T follicular helper cell (primary cell): ENCODE measurements at places on chromosomes 3 and 15.

DNA sequence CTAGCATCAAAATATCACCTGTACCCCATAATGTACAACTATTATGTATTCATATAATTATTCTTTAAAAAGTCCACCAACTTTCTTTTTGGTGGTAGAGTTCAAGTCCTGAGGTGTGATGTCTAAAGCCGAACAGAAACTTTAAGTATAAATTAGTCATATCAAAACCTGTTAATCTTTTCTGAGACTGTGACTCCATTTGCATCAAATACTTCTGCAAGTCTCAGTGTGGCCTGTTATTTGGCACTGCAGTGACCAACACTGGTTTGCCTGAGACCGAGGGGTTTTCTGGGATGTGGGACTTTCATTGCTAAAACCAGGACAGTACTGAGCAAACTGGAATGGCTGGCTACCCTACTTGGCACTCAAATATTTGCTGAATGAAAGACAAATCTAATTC, 7.3 kb downstream of the NGLY1 start:
- DNase-seq: no peak

- no peak for DNase-seq
These were observed 172.2 kb downstream of the SSR3 start for GRCh38 chr3:156382458-156383346.

GRCh38 chr15:25783607-25784540, 79.3 kb downstream of the ATP10A start:
- DNase-seq: peak; percentile 5

GRCh38 chr15:38905632-38906031, 341.0 kb upstream of the RASGRP1 start:
- no peak for DNase-seq

DNA sequence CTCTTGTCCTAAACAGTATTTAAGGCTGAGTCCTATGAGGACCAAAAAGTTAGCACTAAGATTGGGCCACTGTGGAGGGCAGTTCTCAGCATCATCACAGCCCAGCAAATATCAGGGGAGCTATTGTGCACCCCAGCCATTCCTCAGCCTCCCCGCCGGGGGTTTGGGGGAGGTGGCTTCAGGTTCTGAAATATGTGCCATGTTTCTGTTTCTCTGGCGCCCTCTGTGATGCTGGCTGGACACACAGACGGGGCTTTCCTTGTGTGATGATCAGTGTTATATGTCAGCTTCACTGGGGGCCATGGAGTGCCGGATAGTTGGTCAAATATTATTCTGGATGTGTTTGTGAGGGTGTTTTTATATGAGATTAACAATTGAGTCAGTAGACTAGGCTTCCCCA, 106.8 kb downstream of the GABRG3 start:
- DNase-seq: no peak

GRCh38 chr15:49902685-49903501, 216.1 kb downstream of the ATP8B4 start:
- no peak for DNase-seq

DNA sequence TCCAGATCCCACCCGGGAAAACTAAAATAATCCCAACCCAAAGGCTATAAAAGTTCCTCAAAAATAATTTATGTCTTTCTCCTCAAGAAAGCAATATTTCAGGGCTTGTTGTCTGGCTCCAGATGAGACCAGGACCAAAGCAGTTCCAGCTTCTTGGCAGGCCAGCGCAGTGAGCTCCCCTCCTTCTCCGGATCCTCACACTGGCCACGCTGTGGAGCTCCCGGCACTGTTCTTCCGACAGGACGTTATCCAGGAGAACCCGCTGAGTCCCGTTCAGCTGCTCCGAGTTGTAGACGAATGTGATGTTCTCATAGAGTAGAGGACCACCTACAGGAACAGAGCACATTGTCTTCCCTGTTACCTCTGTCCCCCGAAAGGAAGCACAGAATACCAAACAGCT, 146.3 kb downstream of the P3H2 start:
- DNase-seq: no peak

DNA sequence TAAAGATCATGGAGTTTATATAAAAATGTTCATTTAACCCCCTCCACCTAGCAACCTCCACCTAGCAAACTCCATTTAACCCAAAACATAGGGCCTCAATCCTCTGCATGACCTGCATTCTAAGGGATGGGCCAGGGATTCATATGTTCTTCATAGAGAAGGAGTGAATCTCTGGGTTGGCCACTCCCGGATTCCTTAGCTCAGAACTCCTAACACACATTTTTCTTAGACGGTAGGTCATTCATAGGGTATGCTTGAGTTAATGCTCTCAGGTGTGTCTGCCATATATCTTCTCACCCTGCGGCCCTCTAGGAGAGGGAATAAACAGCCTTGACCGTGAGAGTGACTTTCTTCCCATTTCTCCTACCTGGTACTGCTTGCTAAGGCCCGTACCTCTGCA, 102.0 kb upstream of the IGSF10 start:
- no peak for DNase-seq

GRCh38 chr15:75620841-75621391, 4.6 kb downstream of the SNUPN start:
- no peak for DNase-seq

DNA sequence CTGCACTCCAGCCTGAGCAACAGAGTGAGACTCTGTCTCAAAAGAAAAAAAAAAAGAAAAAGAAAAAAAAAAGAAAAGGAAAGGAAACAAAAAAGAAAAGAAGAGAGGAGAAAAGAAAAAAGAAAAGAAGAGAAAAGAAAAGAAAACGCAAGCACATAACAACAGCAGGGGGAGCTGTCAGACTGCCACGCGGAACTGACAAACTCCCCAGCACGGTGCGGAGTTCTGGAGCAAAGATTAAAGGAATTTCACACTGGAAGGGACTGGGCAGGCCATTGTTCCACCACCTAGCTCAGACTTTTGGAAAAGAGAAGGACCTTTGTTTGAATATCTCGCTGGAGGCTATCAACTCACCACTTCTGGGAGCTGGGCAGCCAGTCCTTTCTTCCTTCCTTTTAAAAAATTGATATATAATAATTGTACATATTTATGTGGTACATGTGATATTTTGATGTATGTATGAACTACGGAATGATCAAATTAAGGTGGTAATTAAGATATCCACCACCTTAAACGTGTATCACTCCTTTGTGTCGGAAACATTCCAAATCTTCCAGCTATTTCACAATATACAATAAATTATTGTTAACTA, 40.5 kb downstream of the DPPA2 start:
- no peak for DNase-seq

- DNase-seq: no peak
These were observed 99.1 kb upstream of the SMAD3 start for GRCh38 chr15:66966256-66966655.

- no peak for DNase-seq
These were observed 206.1 kb downstream of the SV2B start for GRCh38 chr15:91306144-91306543.

- DNase-seq: no peak
These were observed 28.9 kb upstream of the KLHL6 start for GRCh38 chr3:183584246-183584913.

GRCh38 chr3:158737976-158738615, 5.8 kb upstream of the RARRES1 start:
- DNase-seq: no peak

- DNase-seq: no peak
These were observed 124.2 kb downstream of the EEFSEC start for GRCh38 chr3:128277378-128278069.

GRCh38 chr3:8856721-8857120, 87.3 kb upstream of the OXTR start:
- no peak for DNase-seq

DNA sequence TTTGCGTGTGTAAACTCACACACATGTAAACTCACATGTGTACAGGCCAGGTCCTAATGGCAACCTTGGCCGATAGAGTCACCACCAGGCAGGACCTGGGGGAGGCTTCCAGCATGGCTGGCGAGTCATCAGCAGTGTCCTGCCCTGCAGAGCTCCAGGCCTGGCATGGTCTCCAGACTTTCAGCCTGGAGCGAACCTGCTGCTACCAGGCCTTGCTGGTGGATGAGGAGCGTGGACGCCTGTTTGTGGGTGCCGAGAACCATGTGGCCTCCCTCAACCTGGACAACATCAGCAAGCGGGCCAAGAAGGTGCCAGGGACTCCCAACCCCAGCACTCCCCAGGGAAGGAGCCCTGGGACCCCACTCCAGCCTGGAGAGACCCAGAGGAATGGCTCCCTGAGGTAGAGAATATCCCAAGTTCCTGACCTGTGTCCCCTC, 1.0 kb downstream of the SEMA3B start:
- no peak for DNase-seq

DNA sequence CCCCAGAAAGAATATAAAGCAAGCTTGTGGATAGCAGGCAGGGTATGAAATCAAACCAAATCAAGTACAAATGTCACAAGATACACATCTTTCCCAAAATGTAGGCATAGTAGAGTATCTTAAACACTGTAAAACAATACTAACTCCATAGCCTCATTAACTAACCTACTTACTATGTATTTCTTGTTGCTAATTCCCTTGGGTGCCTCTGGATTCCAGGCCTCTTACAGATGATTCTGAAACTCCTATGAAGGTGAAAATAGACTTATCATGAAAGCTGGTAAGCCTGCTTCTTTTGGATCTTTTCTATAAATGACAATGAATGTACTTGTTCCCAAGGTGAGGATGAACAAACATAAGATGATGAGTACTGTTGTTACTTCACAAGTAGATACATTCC, 93.8 kb downstream of the FRMD5 start:
- DNase-seq: no peak

DNA sequence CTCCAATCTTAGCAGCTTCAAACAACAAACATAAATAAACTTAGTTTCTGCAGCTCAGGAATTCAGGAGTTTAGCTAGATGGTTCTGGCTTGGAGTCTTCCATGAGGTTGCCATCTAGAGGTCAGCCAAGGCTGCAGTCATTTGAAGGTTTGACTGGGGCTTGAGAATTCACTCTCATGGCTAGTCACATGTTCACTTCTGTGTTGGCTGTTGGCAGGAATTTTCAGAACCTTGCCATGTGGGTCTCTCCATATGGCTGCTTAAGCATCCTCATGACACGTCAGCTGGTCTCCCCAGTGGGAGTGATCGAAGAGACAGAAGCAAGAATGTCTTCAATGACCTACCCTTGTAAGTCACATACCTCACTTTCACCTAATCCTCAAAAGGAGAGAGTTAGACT, 269.2 kb upstream of the CNTN3 start:
- DNase-seq: no peak

- no peak for DNase-seq
These were observed 41.4 kb upstream of the BSN start for GRCh38 chr3:49512781-49513355.

- no peak for DNase-seq
These were observed 71.4 kb downstream of the ITGB5 start for GRCh38 chr3:124815781-124816180.

GRCh38 chr3:118187221-118187620, 847.4 kb downstream of the IGSF11 start:
- DNase-seq: no peak

- DNase-seq: no peak
These were observed 128.9 kb upstream of the TP63 start for GRCh38 chr3:189502256-189502655.

DNA sequence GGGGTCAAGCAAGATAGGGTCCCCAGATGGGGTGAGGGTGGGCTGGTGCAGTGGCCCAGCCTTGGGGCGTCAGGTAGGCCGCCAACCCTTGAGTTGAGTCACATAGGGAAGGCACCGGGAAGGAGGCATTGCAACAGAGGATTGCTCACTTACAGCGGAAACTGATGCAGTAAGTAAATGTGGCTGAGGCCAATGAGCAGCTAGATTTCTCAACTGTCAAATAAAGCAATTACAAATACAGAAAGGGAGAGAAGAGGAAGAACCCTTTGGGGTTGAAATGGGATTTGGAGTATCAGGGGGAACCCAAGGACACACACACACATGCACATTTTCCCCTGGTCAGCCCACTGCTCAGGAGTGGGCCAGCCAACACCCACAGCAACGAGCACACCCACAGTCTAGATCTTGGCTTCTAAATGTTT, 44.0 kb downstream of the CHSY1 start:
- DNase-seq: no peak

- DNase-seq: no peak
These were observed 4.3 kb downstream of the ZNF592 start for GRCh38 chr15:84752700-84753099.

GRCh38 chr15:57619746-57620145, 28.0 kb downstream of the MYZAP start:
- DNase-seq: no peak

- DNase-seq: no peak
These were observed 64.8 kb upstream of the THSD4 start for GRCh38 chr15:71050461-71050860.

GRCh38 chr15:76073554-76073953, 13.8 kb downstream of the TMEM266 start:
- DNase-seq: no peak

GRCh38 chr3:195137638-195138588, 133.0 kb downstream of the XXYLT1 start:
- no peak for DNase-seq

DNA sequence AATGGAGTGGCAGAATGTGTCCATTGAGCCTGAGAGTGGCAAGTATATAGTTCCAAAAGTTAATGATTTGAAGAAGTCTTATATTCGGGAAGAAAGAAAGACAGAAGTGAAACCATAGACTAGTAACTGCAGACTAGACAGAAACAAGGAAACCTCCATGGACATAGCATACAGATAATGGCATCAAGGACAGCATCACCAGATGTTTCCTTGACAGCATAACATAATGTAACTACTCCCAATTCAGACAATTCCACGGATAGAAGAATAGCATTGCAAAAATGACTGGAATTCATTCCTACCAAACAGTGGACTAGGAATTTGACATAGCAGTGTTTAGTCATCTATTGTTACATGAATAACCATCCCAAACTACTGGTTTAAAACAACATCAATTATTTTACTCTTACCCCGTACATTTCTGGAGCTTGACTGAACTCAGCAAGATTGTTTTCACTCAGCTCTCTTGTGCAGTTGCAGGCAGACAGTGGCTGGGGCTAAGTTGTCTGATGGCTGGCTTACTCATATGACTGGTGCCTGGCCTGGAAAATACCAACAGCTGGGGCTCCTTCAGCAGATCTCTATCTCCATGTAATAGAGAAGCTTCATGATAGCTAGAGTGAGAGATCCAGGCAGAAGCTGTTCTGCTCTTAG, 109.7 kb upstream of the GADL1 start:
- DNase-seq: no peak

- no peak for DNase-seq
These were observed 355.8 kb upstream of the IL12A start for GRCh38 chr3:159632851-159633250.
